ENCODE measurements at places on chromosomes 6 and 20.
A peak's percentile ranks its signal among the peaks of the same experiment; 100 is the strongest.

GRCh38 chr6:27505209-27506027 lies 32.5 kb upstream of the ZNF184 start:
- DNase-seq = peak; percentile 57

DNA sequence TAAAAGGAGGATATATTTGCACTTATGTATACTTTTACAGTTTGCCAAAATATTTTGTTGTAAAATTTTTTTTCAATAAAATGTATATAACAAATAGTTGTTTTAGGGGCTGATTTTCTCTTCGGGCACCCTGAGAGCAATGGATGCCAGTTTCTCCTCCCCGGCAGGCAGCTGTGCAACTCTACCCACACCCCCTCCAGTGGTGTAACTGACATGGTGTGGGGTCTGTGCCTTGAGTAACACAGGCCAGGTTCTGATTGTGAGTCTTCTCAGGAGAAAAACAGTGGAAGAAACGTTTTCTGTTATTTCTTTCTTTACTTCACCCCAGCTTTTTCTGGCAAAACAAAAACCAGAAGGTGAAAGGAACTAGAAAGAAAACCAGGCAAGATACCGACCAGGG lies 6.1 kb downstream of the FOXF2 start:
- DNase-seq = no peak

DNA sequence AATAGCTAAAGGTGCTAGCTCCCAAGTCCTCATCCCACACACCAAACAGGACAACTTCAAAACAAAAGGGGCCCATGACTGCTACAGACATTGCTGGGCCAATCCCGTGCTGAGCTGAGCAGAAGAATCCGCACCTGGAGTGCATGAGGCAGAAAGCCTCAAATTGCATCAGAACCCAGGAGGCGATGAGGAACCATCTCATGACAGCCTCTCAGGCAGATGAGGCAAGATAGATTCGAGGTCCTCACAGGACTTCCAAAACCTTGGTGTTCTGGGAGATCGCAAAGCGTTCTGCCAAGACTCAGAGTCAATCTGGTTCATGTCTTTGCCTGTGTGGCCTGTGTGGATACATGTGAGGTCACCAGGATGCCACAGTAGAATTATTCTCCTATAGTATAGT lies 32.8 kb upstream of the SSTR4 start:
- DNase-seq = no peak

GRCh38 chr20:62149532-62150309 lies 6.2 kb downstream of the SS18L1 start:
- DNase-seq = no peak

DNA sequence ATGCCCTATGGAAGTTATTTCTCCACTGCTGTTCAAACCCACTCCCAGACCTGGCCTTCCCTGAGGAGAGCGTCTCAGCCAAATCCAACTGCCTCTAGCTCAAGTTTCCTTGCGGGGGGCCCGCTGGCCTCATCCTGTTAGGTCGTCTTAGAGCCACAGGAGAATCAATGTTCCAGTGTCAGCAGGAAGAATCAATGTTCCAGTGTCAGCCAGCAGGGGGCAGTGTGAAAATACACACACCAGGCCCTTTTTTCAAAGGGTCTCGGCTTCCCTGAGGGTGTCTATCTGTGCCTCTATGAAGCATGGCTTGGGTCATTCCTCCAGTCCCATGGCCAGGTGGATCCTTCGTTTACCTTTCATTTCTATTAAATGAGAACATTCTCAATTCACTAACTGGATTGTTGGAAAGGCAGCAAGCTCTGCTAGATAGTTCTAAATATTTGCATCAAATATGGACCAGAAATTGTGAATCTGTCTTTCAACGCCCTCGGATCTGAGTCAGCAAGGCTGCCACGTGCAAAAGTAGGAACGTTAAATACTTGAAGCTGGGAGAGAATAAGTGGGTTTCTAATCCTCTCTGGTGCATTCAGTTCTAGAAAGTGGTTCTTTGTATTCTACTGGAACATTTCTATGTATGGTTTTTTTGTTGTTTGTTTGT lies 19.2 kb downstream of the PRND start:
- peak; percentile 66 for DNase-seq

DNA sequence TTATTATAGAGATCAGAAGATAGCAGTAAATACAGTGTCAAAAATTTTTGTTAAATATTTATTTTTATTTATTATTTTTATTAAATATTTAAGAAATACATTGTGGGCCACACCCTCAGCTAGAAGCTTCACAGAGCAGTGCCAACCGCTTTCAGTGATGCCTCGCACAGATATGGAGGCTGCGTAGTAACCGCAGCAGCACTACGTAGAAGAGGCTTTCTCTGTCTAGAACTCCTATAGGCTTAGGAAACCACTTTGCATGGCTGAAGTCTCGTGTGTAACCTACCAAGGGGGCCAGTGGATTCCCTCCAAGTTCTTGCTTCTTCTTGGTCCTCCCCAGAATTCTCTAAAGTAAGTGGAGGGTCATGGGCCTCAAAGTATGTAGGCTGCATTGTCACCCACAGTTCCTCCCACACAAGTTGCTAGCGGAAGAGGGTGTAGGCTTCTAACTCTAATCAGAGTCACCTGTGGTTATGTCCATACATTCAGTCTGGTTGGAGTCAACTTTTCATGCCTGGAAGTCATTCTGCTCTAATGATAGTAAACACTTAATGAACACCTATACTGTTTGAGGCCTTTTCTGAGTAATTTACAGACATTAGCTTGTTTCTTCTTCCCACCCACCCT lies 285.6 kb downstream of the CDKAL1 start:
- DNase-seq = peak; percentile 23

- peak; percentile 88 for DNase-seq
These were observed 424 bp upstream of the KIF13A start for GRCh38 chr6:17987697-17988421.

DNA sequence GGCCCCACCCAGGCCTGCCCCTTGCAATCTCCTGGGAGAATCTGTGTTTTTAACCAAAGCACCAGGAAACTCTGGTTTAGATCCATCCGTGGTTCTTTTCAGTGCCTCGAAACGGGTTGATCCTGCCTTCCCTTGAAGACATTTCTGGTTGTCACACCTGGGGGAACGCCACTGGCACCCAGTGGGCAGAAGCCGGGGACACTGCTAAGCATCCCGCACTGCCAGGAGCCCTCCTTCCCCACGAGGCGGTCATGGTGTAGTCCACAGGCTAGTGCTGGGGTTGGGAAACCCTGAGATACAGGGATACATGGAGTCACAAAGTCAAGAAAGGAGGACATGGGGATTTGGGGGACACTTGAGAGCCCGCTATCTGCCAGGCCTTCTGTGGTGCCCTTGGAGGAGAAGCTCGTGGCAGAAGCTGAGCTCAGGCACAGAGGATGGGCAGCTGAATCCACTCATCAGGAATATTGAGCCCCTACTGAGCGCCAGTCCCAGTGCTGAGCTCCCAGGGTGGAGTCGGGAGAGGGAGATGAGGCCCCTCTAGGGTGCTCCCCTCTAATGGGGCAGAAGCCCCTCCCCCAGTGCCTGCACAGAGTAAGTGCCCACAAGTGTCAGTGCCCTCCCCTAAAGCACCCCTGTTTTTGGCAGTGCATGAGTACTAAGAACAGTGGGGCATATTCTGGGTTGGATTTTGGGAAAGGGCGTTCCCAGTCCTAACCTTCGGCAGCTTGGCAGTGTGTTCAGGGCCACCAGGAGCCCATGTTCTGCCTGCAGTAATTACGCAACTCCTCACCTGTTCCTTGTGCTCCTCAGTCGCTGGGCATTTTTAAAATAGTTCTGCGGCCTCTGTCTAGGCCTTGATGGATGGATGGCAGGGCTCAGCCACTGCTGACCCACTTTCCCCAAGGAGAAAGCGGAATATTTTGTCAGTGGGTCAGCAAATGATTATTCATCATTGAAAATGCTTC lies 25.6 kb upstream of the PHACTR3 start:
- no peak for DNase-seq

DNA sequence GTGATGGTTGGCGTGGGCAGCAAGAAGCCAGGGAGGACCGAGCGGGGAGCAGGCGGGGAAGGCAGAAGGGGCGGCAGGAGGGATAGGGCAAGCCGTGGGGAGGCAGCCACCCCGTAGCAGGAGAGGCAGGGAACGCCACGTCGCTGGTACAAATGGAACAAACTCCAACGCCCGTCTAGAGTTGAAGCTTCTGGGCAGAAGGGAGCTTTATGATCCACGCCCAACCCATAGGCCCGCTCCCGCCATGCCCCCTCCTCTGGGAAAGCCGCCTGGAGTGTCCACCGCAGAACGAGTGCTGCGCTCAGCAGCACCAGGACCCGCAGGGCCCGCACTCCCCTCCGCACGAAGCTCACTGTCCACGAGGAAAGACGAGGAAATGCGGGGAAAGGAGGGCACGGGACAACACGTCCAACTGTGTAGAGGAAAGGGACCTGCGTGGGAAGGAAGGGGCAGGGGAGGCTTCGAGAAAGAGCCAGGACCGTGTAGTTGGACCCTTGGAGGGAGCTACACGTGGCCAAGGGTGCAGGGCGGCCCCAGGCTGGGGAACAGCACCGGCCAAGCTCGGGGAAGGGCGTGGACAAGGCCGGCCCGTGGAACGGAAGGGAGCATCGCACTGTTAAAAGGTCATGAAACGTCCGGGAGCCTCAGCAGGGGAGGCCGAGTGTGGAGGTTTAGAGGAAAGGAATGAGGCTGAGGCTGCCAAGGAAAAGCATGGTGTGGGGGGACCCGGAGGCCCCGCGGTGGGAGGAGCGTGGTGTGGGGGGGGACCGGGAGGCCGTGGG lies 204.0 kb downstream of the DLL1 start:
- no peak for DNase-seq

DNA sequence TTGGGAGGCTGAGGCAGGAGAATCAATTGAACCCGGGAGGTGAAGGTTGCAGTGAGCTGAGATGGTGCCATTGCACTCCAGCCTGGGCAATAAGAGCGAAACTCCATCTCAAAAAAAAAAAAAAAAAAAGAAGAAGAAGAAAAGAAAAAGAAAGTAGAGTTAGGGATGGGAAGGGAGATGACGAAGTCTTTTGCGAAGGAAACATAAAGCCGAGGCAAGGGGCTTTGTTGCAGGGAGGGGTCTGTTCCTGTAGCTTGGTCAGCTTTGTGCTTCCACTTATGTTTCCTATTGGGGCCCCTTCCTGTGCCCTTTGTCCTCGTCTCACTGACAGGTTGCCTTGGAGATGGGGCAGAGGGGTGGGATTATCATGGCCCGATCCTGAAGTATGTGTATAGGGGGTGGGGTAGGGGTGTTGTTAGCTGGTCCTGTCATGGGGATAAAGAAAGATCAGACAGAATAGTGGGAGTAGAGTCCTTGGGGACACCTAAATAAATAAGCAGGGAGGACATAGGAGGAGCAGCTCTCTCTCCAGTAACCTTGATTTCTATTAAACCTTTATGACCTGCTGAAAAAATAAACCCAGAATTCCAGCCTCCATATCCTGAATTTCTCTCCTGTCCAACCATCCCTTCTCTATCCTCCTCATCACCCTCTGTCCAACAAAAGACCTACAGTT lies 1.1 kb upstream of the CLIC1 start:
- DNase-seq = peak; percentile 91

DNA sequence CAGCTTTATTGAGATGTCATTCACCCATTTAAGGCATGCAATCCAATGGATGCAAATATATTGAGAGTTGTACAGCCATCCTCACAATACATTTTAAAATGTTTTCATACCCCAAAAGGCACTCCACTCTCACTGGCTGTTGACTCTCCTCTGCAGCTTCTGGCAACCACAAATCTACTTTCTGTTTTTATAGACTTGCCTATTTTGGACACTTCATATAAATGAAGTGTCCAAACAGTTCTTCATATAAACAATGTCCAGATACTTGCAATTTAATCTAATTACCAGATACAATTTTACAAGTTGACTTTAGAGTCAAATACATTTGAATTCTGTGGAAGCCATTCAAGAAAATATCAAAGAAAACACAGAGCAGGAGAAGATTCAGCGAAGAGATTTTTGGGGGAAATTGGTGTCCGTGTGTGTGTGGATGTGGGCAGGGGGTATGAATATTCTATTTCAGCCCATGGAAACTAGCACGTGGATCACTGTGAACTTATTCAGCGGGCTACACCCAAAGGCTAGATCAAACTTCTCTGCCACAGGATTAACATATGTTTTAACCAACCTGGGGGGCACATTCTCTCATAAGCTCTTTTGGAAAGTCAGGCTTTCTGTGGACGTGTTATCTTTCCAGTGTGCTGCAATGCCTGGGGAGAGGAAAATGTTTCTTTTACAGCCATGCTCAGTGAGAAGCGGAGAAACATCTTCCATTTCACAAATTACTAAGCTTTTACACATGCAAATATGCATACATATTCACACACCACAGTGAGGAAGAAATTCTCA lies 73.9 kb downstream of the PLG start:
- DNase-seq = no peak

DNA sequence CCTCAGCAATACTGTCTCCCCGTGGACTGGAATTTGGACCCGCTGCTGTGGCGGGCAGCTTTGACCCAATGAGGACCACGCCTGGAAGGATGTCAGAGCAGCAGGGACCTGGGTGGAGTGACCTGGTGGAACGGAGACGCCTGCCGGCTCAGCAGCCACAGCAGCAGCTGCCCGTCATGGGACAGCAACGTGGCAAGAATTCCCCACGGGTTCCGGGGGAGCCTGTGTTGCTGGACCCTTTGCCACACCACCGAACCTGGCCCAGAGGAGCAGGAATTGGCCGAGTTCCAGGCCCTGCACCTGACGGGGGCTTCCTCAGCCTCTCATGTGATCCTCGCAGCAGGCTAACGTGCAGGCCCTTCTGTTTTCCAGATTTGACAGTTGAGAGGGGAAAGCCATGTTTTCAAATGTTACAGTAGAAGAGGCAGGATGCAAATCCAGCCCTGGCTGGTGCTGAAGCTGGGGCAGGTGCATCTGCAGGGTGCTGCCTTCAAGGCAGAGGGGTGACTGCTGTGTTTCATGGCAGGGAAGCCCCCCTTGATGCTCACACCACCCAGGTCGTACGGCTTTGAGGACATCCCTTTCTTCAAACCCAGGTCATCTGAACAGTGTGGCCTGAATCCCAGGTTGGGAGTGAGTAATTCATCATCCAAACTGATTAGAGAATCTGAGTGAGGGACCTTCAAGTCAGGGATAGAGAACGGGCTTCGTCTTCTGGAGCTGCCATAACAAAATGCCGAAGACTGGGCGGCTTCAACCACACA lies 93.4 kb downstream of the THBS2 start:
- DNase-seq = no peak

DNA sequence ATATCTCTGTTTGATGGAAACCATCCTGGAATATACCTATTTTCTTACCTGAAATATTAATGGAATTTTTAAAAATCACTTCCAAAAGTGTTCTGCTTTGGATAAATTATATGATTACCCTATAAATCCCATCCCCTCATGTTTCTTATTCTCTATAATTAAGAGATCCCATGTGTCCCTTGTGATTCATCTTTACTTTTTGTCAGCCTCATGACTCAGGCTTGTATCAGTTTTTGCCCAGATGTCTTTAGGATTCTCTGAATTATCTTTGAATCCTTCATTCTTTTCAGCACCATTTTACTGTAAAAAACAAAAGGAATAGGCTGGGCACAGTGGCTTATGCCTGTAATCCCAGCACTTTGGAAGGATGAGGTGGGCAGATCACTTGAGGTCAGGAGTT lies 804.5 kb upstream of the CITED2 start:
- no peak for DNase-seq

- DNase-seq = no peak
These were observed 22.3 kb upstream of the PXDC1 start for GRCh38 chr6:3773678-3774298.

GRCh38 chr6:3762359-3762758 lies 10.8 kb upstream of the PXDC1 start:
- DNase-seq = no peak

- no peak for DNase-seq
These were observed 94.1 kb upstream of the BMP5 start for GRCh38 chr6:55969526-55969925.
